ENCODE measurements at places on chromosomes 13 and 19. TPM values are rescaled to one million over a fixed set of nuclear protein-coding genes. Genes with fewer than 3 reads are reported as not detected.
A peak's percentile ranks its signal among the peaks of the same experiment; 100 is the strongest.

DNA sequence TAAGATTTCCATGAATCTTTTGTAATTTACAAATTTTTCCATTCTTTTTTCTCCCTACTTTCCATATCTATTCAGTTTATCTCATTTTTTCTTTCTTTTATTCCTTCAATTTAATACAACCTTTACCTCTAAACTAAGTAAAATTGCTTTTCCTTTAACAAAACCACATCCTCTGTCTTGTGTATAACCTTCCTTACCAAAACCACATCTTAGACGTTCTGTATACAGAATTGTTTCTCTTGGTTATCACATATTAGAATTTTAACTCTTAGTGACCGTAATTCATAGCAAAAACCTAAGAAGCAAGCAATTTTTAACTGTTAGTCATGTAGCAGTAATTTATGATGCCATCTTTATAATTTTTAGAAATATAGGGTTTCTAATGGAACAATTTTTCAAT is 15.0 kb downstream of the PPP5C start:
- no peak for DNase-seq

GRCh38 chr19:15263361-15263985 is 31.2 kb upstream of the EPHX3 start:
- no peak for DNase-seq

DNA sequence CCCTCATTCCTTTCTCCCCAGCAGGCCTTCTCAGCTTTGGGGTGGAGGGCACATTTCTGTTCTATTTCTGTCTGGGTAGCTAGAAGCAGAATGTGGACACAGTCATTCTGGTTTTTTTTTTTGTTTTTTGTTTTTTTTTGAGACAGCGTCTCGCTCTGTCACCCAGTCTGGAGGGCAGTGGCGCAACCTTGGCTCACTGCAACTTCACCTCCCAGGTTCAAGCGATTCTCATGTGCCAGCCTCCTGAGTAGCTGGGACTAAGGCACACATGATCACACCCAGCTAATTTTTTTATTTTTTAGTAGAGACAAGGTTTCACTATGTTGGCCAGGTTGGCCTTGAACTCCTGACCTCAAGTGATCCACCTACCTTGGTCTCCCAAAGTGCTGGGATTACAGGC is 20.3 kb downstream of the CLPTM1 start:
- DNase-seq = no peak

DNA sequence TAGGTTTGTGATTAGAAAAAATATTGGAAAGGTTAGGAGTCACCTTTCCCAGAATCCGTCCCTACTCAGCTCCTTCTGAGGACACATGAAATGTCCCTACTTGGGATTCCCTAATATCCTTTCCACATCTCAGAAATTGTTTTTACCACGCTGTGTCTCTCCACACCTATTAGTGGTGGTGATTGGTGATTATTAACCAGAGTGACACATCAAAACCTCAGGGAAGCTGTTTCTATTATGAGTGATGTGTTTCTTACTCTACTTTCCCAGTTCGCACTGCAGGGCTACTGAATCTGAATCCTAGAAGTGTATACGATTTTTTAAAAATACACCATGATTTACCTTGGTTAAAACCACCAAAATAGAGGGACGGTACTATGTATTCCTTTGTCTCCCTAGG is 460.8 kb downstream of the TBC1D4 start:
- no peak for DNase-seq

DNA sequence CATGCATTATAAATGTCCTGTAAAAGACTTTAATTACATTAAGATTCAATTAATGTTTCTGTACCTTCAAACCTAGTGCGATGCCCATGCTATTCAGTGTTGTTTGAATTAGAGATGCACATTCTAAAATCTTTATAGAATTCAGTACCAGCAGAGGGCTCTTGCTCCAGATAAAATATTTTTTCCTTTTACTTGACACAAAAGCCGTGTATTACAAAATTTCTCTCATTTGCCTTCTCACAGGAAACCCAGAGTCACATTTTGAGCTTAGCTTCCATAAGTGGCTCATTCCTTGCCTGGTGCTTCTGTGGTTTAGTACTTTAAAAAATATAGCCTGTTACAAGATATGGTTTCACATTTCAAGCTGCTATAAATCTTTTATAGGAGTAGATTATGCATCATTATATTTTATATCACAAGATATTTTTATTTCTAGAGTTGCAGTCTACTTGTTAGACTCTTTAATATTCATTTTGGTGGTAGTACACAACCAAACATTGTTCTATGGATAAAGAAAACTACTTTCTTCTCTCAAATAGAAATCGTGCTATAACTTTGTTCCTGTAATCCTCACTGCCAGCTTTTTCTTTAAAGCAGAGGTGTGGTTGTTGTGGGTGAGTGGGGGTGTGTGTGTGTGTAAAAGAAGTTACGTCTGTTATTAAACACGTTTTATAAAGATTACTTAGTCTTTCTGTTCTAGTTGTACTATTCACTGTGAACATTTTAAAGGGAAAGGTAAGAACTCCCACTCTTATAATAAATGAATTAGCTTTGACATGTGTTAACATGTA is 101.4 kb downstream of the RNF17 start:
- DNase-seq = no peak

DNA sequence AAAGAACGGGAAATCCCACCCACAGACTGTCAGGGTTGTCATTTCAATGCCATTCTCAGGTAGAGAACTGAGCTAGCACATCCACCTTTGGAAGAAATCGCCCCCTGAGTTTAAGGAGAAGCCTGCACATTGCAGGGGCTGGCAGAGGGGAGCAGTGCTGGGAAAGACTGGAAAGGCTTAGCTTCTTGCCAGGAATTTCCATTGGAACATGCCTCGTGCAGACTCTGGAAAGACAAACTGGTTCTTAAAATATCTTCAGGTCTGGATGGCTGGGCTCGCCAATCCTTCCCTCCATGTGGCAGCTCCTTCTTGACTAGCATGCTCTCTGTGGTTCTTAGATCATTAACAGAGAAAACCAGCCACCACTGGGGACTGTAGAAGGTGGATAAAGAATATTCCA is 414.1 kb downstream of the TSHZ3 start:
- no peak for DNase-seq

GRCh38 chr13:36758345-36758744 is 60.7 kb upstream of the RFXAP start:
- DNase-seq = peak; percentile 55

DNA sequence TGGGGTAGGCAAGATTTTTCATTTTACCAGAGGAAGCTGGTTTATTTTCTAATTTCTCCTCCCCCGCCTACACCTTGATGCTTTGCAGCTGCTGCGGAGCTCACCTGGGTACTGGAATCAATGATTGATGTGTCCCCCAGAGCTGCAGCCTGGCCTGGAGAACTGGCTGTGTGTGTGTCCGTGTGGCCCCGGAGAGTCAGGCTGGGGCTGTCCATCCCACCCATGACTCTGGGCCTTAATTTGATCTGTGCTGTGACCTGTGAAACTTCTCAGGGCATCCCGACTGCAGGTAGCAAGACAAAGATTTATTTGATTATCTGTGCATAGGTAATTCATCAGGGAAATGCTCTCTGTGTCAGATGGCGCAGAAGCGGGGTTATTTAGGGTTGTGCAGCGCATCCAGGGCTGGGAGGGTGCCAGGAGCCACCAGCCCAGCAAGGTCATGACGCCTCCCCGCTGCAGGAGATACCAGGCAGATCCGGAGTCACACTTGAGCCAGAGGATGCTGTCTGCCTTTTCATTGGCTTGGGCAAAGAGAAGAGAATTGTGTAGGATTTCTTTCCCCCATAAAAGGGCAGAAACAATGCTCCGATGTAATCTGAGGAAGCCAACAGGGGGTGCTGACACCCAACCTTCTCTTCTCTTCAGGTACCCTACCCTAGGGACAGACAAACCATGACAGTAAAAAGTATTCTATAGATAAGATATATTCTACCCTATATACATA is 346.6 kb downstream of the TSHZ3 start:
- peak; percentile 19 for DNase-seq

DNA sequence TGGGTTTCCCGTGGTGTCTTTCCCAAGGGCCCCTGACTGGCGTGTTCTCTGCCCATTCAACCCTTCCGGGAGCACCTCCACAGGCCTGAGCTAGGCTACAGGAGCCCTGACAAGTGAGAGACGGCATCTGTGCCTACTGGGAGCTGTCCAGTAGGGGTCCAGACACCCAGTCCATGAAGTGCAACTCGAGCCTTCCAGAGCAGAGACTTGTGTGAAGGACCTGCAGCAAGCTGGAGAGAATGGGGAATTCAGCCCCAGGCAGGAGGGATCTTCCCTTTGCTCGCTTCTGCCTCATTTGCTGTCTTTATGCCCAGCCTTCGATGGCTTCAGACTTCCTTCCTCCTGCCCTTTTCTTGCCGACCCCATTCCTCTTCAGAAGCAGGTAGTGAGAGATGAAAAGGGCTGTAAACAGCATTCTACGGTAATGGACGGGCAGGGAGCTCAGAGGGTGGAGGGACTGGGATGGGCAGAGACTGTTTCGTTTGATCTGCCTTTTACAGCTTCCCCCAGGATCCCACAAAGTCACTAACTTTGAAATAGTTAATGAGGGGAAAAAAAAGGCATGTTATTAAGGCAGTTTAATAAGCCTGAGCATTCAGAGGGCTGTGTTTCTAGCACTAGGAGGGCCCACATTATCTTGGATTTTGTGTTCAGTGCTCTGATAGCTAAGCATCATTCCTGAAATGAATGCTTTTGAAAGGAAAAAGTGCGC is 327.6 kb downstream of the FGF9 start:
- no peak for DNase-seq

DNA sequence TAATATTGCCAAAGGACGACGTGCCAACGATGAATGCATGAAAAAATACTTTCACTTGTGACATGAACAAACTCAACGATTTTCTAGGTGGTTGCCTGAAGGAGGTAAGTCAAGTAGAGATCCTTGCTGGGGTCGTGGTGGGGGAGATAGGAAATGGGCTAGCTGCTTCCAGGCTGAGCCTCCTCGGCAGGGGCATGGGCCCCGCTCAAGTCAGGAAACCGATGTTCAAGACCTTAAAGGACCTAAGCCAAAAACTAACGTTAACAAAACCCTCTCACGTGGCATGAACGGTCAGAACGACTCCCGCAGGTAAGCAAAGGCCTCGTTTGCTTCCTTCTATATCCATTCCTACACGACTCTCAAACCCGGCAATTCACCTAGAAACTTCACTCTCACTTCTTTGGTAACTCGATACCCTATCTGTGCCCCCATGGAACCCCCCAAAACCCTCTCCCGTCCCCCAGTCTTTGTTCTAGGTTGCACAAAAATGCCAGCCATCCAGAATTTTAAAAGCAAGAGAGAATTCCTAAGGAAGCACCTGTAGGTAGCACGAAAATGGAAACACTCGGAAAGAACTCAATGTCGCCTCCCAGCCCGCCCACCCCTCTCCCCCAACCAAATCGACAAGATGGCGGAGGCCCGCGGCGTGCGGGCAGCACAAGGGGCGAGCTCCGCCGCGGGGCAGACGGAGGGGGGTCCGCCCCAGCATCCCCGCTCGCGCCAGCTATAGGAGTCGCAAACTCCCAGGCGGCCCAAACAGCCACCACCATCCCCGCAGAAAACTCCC is 13.6 kb downstream of the ACP4 start:
- no peak for DNase-seq

- DNase-seq = no peak
Observed at GRCh38 chr13:31149604-31150003, 12.1 kb downstream of the HSPH1 start.

- DNase-seq = no peak
Observed at GRCh38 chr13:36190771-36191170, 23.6 kb downstream of the SOHLH2 start.

GRCh38 chr19:41311072-41311471 is 1.1 kb downstream of the CCDC97 start:
- DNase-seq = no peak

DNA sequence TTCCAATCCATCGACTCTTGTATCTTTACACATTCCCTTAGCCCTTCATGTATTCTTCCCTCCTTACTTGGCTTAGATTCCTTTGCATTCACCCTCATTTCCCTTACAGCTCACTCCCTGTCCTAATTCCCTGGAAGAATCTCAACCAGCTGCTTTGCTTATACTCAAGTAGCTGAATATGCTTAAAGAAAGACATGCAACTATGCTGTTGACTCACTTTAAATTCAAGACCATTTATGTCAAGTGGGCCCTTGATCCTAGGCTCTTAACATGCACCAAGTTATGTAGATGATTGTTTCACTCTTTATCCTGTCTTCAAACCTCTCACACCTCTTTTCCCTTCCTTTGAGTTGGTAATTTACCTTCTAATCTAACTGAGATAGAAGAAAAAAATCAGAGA is 7.4 kb downstream of the CCDC122 start:
- no peak for DNase-seq

Gene ACP4
- not detected for total RNA-seq

Gene APOC4
- total RNA-seq = not detected

Gene ZNF763
- total RNA-seq = 9.8 TPM

Gene ZNF285
- total RNA-seq = 4.9 TPM

Gene CD37
- 35.7 TPM for total RNA-seq

Gene ZNF575
- total RNA-seq = 3.1 TPM
